ENCODE measurements at places on chromosomes 3 and 15.

- no peak for DNase-seq
Observed at GRCh38 chr3:52046186-52046901, 10.0 kb downstream of the DUSP7 start.

- DNase-seq = no peak
Observed at GRCh38 chr3:10299679-10300078, 6.9 kb upstream of the GHRL start.

GRCh38 chr3:127856801-127857200, 34.5 kb upstream of the MGLL start:
- no peak for DNase-seq

- DNase-seq = no peak
Observed at GRCh38 chr15:91304786-91305185, 204.7 kb downstream of the SV2B start.

GRCh38 chr3:156417559-156418132, 137.3 kb downstream of the SSR3 start:
- DNase-seq = no peak

- no peak for DNase-seq
Observed at GRCh38 chr3:156837115-156837514, 11.0 kb downstream of the LEKR1 start.

GRCh38 chr3:40653001-40653400, 128.2 kb downstream of the ZNF621 start:
- no peak for DNase-seq

DNA sequence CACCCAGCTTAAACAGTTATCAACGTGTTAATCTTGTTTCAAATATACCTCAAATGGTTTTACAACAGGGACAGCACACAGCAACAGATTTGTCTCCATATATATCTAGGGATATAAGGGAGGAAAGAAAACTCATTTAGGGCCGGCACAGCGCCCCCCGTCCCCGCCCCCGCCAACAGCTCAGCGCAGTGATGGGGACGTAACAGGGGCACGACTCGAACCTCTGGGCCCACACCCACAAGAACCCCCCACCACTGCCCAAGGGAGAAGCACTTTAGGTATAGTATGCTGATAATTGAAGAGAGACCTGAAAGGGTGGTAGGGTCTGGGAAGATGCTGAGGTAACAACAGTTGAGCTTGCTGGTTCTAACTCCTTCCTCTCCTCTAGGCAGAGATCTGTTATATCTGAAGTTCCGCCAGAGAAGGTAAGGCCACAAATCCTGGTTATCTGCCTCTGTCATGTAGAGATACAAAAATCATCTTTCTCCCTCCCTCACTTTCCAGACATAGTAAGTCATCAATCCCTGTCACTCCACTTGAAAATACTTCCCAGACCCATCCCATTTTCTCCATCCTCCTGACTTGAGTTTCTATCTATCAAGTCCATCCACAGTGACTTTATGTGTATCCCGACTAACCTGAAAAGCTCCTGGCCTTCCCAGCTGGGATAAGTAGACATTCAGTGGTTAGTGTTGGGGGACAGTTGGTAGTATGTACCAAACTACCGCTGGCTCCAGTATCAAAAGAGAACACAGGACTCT, 126.9 kb downstream of the PDZRN3 start:
- no peak for DNase-seq

DNA sequence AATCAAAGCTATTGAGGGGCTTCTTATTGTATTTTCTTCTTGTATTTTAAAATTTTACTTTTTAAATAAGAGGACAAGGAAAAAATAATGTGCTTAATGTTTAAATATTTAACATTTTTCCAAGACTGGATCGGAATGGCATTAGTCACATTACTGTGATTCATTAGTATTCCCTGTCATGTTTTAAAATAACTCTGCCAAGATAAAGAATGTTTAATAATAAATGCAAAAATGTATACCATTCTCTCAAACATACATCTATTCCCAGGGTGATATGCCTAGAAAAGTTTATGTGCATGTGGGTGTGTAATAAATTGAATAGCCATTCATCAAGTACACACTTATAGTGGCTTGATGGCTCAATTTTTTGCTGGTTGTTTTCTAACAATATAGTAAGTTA, 936.1 kb downstream of the PLOD2 start:
- DNase-seq = no peak

GRCh38 chr3:52240059-52240885, 1.3 kb upstream of the TWF2 start:
- no peak for DNase-seq

DNA sequence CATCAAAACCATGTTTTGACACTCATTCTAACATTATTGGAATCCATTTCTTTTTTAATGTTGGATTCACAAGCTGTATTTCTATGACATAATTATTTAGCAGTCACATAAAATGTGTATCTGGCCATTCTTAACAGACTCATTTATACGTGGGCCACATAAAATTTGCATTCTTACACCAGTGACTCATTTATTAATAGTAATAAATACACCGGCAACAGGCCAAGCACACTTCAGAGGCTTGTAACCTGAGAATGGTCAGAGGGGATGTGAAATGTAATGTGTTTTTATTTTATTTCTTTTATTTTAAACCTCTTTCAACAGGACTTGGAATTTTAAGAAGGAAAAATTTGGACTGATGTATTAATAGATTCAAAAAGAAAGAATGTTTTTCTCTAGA, 384.9 kb upstream of the RARB start:
- no peak for DNase-seq

DNA sequence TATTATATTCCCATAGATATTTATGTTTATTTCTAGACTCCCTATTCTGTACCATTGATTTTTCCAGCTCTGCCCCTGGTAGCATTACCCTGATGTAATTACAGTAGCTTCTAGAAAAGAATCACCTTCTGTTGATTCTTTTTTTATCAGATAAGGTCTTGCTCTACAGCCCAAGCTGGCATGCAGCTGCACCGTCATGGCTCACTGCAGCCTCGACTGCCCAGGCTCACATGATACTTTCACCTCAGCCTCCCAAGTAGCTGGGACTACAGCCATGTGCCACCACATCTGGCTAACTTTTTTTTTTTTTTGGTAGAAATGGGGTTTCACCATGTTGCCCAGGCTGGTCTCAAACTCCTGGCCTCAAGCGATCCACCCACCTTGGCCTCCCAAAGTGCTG, 41.8 kb downstream of the SLC24A1 start:
- no peak for DNase-seq

- no peak for DNase-seq
Observed at GRCh38 chr3:122298239-122298638, 26.8 kb upstream of the CSTA start.

DNA sequence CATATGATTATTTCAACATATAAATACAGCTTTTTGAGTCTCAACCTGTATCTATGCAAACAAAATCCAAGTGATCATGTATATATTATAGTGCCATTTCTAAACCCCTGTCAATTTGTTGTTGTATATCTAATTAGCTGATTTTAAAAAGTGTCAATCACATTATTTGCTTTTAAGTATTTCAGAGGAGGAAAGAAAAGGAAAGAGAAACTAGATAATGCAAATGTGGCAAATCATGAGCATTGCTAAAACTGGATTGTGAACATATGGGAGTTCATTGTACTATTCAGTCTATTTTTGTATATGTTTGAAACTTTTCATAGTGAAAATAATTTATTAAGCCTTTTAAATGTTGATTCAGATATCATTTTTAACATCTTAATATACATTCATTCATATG, 190.7 kb downstream of the ZIC4 start:
- no peak for DNase-seq

DNA sequence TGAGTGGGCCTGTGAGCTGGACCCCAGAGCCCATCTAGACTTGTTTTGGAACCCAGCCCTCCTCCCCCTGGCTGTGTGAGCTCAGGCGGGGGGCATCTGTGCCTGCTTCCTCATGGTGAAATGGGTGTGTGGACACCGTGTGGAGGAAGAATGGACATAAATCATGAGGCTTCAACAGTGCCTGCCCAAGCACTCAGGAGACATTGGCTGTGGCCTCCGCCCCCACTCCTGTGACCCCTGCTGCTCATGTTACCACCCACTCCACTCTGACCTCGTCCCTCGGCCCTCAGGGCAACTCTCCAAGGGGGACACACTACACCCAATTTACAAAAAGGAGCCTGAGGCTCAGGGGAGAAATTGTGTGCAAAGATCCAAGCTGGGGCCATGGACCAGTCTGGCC, 16.6 kb downstream of the TPRA1 start:
- DNase-seq = no peak

DNA sequence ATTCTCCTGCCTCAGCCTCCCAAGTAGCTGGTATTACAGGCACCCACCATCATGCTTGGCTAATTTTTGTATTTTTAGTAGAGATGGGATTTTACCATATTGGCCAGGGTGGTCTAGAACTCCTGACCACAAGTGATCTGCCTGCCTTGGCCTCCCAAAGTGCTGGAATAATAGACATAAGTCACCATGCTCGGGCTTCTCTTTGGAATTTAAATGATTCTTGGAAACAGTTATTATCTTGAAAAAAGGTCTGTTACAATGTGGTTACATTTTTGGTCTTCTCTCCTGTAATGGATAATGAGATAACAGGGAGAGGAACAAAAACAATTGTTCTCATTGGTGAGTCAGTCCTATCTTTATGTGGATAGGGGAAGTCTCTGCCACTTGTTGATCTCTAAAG, 59.8 kb upstream of the AADACL2 start:
- no peak for DNase-seq

- no peak for DNase-seq
Observed at GRCh38 chr3:156599089-156599874, 44.4 kb upstream of the SSR3 start.

GRCh38 chr15:63436872-63437375, 55.3 kb upstream of the CA12 start:
- peak; percentile 37 for DNase-seq

GRCh38 chr3:32569540-32570420, 878 bp downstream of the DYNC1LI1 start:
- peak; percentile 28 for DNase-seq

GRCh38 chr3:187735837-187736236, 9.4 kb downstream of the BCL6 start:
- DNase-seq = no peak

DNA sequence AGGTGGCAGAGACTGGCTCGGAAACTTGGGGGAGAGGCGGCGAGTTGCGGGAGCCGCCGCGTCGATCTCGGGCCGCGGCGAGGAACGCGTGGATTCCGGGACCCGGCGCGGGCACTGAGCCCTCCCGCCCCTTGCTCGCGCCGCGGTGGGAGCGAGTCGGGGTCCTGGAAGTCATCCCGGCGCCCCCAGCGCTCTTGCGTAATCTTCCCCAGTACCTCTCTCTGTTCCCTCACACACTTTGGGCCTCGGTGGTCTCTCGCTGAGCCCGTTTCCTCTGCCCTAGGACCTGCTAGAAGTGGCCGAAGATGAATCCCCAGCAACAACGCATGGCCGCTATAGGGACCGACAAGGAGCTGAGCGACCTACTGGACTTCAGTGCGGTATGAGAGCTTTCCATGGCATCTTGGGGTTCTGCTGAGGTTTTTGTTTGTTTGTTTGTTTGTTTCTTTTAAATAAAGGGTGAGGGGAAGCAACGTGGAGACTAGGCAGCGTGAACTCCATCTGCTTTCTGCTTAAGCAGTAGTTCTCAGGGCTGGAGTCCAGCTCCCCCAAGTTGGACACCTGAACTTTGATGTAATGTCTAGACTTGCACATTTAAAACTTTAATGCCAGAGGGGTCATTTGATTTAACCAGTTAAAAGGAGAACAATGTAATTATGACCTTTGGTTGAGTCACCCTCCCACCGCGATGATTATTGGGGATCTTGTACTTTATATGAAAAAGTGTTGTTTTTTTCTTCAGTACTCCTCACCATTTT, 1.3 kb downstream of the TCF12 start:
- no peak for DNase-seq

All from GM12891 (cell line).